ENCODE measurements at places on chromosomes 12 and 14.

- DNase-seq: peak; percentile 38
Observed at GRCh38 chr12:57621497-57622292, 10.5 kb downstream of the ARHGEF25 start.

DNA sequence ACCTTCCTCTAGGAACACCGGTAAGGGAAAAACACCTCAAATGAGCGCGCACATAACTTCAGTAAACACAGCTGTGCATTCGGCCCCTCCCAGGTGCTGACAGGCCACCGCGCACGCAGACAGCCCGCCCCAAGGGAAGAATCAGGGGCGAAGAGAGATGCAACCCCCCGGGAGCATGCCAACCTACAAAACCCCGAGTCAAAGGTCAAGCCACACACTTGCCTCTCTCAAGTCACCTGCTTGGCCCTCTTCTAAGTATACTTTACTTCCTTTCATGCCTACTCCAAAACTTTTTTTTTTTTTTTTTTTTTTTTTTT is 2.3 kb upstream of the CYP46A1 start:
- DNase-seq: no peak

DNA sequence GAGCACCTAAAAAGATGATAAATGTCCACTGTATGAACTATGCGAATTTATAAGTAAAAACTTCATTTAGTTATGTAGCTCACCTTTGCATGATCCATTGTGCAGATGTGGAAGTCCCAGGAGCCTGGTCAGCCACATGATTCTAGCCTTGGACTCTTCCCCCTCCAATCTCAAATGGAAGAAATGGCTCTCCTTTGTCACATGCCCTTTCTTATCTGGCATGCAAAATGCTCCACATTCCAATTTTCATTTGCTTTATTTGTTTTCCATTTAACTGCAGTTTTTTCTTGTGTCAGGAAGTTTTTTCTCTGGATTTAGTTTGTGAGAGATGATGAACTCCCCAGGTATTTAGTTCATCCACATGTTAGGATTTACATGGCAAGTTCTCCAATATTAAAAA is 73.8 kb downstream of the DYRK2 start:
- no peak for DNase-seq

DNA sequence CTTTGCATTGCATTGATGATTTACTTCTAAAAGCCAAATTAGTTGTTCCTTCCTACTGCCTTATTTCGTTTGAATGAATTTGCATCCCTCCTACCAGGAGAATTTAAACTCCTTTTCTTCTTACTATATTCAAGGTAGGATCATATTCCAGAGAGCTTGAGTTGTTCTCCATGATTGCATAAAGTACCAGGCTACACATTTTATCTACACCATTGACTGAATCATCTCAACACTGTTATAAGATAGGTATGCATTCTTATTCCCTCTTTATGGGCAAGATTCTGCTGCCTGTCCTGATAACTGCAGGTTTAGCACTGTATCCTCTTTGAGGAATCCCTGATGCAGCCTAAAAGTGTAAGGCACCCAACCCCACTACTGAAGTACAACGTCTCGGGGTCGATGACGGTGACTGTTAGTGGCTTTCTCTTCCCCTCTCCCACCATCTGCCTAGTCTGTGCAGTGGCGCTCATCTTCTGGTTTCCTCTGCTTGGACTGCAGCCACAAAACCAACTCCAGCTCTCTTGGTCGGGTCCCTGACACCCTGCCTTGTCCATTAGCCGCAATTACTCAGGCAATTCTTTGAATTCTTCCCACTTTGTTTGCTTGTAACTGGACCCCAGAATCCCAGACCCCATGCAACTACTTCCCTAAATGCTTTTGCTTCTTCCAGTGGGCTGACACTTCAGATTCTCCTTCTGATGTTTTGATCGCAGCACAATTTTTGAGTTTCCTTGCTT is 44.4 kb upstream of the STXBP6 start:
- peak; percentile 46 for DNase-seq
